Bronchial smooth muscle cell (primary cell): ENCODE measurements at places on chromosomes 7 and 10. TPM values are rescaled to one million over a fixed set of nuclear protein-coding genes. Genes with fewer than 3 reads are reported as not detected.

FXYD4 gene
- not detected in 2 replicates for total RNA-seq

WIPF3 gene
- under 0.01 TPM in 1 of 2 replicates, not detected in the other for total RNA-seq

ZNF438 gene
- total RNA-seq: 3.0 and 3.3 TPM in 2 replicates

TFPI2 gene
- total RNA-seq: 1.9 and 26.3 TPM in 2 replicates

CPA2 gene
- under 0.01 TPM in 1 of 2 replicates, not detected in the other for total RNA-seq

PSAP gene
- 1,004 and 1,786 TPM in 2 replicates for total RNA-seq

GNAI1 gene
- total RNA-seq: 22.2 and 35.8 TPM in 2 replicates

ACBD7 gene
- total RNA-seq: 0.43 and 0.79 TPM in 2 replicates

MSMB gene
- not detected in 2 replicates for total RNA-seq

ACSM6 gene
- total RNA-seq: not detected in 2 replicates

MCM10 gene
- 0.34 and 1.3 TPM in 2 replicates for total RNA-seq

CYP26C1 gene
- total RNA-seq: under 0.01 TPM in 2 replicates

FEZF1 gene
- not detected in 2 replicates for total RNA-seq

PNLIP gene
- total RNA-seq: not detected in 2 replicates

EBLN1 gene
- not detected in 2 replicates for total RNA-seq

OR2A7 gene
- 0.09 TPM in 1 of 2 replicates, not detected in the other for total RNA-seq
